Endothelial cell (in vitro differentiated cells): ENCODE measurements at places on chromosomes 12 and 14.

DNA sequence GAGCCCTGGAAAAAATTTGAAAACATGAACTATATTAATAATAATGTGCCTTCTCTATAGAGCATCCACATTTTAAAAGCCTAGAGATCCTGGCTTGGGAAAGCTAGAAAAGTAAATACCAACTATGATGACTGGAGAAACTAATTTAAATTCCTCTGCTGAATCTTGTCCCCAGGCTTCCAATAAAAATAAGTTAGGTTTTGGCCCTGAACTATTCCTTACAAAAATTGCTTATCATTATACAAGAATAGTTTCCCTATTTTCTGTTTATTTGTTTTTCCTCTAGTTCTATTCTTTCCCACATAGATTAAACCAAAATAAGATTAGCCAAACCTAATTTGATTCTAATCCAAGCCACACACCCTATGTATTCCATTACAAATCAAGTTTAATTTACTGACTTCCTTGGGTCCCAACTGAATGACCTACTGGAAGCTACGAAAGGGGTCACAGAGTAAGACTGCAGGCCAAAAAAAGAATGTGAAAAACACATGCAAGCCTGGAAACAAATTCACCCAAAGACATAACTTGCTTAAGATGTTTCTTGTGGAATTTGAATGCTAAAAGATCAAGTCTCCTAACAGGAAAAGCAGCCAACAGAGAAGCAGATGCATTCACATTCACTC is 133.0 kb downstream of the PAWR start:
- peaks cover 4% of the 10 kb centered on the region for H3K27me3 ChIP-seq
- H3K36me3 ChIP-seq: peaks cover 23% of the 10 kb centered on the region
- DNase-seq: no peak
- peaks cover 27% of the 10 kb centered on the region for H3K4me1 ChIP-seq
- H3K4me3 ChIP-seq: no peak overlapping the region
- H3K27ac ChIP-seq: no peak overlapping the region

DNA sequence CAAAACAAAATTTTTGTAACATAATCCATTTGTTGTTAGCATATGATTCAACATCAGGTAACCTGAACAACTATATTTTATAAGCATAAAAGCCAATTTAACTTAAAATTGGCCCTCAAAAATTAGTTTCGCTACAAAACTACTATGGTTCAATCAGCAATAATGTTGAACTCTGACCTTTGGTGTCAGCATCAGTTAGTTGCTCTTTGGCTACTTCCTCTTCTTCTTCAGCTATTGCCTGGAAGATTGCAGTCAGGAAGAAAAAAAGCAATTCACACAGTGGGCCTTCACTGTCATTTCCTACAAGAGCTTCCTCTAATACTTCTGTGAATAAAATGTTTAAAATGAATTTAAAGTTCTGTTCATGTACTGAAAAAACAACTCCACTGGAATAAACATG is 78.2 kb upstream of the CFL2 start:
- no peak overlapping the region for H3K27ac ChIP-seq
- H3K4me1 ChIP-seq: peaks cover 3% of the 10 kb centered on the region
- DNase-seq: no peak
- no peak overlapping the region for H3K4me3 ChIP-seq

DNA sequence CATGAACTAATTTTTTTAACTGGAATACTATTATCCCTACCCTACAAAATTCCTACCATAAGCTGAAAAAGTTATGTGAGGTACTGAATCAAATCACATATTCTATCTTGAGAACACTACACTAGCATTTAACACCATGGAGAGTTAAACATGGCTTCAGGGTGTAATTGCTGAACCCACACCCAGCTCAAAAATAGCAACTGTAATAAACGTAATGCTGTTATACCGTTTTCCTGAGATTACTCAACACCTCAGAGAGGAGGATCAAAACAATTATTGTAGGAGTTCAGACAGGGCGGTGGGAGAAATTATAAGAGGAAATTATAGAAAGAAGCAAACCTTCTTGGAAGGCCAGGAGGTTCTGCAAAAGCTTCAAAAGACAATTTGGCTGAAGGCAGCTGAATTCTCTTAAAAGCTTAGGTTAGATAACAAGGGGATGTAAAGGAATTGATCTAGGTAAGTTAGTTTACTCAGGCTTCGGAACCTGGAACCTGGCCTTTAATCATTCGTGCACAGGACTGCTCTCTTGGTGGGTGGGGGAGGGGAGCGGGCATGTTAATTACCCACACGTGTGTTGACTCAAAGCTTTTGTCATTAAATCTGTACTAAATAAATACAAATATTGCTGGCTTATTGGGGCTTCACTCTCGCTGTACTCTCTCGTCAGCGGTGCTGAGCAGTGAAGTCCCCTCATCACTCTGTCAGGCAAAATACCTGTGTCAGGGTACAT is 12.1 kb upstream of the IPO8 start:
- H3K27ac ChIP-seq: no peak overlapping the region
- H3K4me3 ChIP-seq: no peak overlapping the region
- no peak for DNase-seq

DNA sequence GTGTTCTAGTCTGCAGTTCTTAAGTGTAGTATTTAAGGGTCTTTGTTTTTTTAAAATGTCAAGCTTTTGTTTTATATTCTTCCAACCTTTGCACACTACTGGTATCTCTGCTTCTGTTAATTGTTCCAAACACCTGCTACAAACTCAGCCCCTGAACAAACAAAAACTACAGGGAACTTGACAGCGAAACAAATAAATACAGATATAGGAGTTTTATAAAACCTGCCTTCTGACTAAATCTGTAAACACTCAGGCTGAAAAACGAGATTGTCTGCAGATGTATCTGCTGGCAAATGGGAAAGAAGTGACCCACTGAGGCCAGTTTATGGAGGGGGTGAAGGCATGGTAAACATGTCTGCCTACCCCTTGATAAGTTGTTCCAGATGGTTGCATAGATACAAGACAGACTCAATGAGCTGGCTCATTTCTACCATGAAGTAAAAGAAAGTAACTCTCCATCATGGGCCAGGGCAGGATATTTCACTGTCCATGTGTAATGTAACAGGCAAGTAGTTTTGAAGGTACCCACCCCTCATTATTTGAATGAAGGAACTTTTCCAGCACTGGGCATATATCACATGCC is 75.6 kb downstream of the LMO3 start:
- no peaks in the 10 kb centered on the region for H3K4me1 ChIP-seq
- H3K36me3 ChIP-seq: no peaks in the 10 kb centered on the region
- no peak overlapping the region for H3K27ac ChIP-seq

- H3K27me3 ChIP-seq: peaks cover 11% of the 10 kb centered on the region
- no peak for DNase-seq
- no peak overlapping the region for H3K27ac ChIP-seq
- H3K4me1 ChIP-seq: no peaks in the 10 kb centered on the region
- H3K4me3 ChIP-seq: no peak overlapping the region
- peaks cover 19% of the 10 kb centered on the region for H3K36me3 ChIP-seq
Measured at GRCh38 chr14:105980224-105980623, 453.8 kb downstream of the TMEM121 start.

GRCh38 chr12:41846718-41847117 is 298.0 kb downstream of the GXYLT1 start:
- H3K4me1 ChIP-seq: no peaks in the 10 kb centered on the region
- H3K4me3 ChIP-seq: no peak overlapping the region
- H3K36me3 ChIP-seq: no peaks in the 10 kb centered on the region
- no peak for DNase-seq
- no peak overlapping the region for H3K27ac ChIP-seq
- peaks cover 2% of the 10 kb centered on the region for H3K27me3 ChIP-seq

DNA sequence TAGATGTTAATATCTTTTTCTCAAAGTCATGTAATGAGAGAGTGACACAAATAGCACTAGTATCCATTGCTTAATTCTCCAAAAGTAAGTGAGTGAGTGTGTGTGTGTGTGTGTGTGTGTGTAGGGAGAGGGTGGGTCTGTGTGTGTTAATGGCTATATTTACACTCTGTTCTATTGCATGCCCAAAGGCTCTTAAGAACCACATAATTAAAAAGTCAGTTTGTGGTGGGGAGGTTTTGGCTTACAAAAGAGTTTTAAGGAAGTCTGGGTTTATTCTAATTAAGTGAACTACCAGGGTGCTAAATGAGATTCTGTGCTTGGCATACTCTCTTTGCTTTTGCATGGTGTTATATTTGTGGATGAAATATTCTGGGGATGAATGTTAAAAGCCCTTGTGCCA is 1897.6 kb upstream of the FLRT2 start:
- H3K4me1 ChIP-seq: no peaks in the 10 kb centered on the region
- H3K27ac ChIP-seq: no peak overlapping the region
- H3K27me3 ChIP-seq: no peaks in the 10 kb centered on the region
- no peaks in the 10 kb centered on the region for H3K36me3 ChIP-seq
- no peak for DNase-seq

- H3K27ac ChIP-seq: no peak overlapping the region
- DNase-seq: no peak
- peaks cover 20% of the 10 kb centered on the region for H3K4me1 ChIP-seq
- H3K27me3 ChIP-seq: peaks cover 11% of the 10 kb centered on the region
- peaks cover 26% of the 10 kb centered on the region for H3K36me3 ChIP-seq
Measured at GRCh38 chr12:109567296-109567695, 6.0 kb downstream of the MMAB start.
